ENCODE measurements at places on chromosomes 1 and 21.
A peak's percentile ranks its signal among the peaks of the same experiment; 100 is the strongest.

DNA sequence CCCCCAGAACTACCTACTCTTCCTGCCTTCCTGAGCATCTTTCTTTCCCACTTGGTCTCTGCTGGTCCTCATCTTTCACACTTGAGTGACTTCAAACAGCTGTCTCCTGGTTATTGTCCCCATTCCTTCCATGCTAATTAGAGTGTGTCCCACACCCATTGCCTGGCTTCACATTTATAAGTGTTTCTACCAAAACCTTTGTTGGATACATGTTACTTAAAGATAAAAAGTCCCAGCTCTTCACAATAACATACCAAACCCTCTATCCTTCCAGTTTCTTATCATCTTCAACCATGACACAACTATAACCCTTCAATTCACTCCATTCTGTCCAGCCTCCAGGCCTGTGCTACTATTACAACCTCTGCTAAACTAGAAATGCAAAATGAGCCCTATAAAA lies 41.0 kb downstream of the VCAM1 start:
- DNase-seq = no peak

DNA sequence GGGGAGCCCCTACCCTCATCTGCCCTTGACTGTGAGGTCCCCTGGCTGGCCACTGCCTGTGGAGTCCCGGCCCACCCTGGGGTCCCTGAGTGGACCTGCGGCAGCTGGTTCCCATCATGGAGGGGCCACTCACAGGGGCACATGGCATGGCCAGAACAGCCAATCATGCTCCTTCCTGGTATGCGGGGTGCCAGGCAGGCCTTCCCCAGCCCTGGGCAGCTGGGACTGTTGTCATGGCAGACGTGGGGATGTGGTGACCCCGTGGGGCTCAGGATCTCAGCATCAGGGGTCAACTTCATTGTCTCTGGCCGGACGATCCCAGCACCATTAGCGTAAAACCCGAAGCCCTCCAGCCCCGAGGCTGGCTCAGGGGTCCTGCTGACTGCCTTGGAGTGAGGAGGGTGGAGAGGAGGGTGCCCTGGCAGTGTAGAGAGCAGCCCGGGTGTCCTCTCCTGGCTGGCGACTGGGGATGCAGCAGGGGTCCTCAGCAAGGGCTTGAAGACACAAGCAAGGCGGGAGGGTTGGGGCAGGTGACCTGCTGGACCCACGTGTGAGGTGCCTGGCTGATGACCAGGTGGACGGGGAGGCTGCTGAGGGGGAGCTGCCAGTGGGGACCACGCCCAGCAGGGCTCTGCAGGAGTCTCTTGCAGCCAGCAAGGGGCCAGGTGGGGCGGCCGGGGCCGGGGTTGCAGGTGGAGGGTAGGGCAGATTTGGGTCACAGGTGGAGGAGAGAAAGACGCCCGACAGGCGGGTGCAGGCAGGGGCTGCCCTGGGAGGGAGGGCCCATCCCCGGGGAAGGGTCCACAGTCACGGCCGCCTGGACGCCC lies 45.1 kb downstream of the TRIM11 start:
- DNase-seq = no peak

GRCh38 chr1:212623603-212624002 lies 15.0 kb downstream of the ATF3 start:
- no peak for DNase-seq

DNA sequence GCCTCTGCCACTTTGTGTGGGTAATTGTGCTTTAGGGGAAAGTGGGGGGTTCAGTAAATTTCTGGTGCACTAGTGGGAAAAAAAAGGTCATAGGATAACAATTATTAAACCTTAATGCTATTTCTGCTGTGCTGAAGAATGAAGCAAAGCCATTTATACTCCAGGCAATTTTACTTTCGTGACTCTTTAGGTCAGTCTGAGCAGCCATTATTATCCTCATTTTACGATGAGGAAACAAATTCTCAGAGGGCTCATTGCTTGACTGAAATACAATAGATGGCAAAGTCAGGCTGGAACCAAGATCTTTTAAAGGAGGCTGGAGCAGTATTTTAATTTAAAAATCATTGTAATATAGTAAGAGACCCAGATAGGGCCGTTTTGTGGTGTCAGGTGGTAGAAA lies 248.0 kb downstream of the GREM2 start:
- no peak for DNase-seq

DNA sequence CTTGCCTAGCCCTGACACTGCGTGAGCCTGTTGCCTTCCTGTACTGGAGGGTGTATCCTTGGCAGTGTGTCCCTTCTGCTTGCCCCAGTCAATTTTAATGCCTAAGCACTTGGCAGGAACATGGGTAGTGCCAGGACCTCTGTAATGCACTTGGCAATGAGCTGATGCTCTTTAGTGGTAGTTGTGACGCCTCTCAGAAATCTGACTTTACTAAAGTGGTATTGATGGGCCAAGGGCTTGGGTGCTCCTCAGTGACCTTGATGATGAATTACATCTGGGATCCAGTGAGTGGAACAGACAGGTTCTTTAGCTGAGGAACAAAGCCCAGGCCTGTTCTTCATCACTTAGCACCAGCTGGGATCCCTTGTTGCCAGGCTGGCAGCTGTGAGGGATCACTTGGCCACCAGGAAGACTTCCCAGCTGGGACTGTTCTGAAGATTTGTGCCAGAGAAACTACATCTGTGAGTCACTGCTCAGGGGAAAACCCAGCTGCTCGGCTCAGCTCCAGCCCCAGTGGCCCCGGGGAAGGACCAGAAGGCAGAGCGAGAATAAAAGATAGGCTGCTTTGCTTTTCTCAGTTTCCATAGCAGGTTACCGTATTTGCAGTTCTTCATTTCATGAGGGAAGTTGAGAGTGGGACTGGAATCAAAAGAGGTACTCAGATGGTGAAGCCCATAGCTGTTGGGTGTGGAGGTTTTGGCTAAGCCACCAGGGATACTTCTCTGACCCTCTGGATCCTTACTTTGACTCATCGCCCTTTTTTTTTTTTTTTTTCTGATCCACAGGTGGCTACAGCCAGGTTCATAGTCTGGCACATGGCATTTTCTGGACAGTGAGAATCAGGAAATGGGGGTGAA lies 28.5 kb upstream of the KCNA2 start:
- DNase-seq = peak; percentile 15

DNA sequence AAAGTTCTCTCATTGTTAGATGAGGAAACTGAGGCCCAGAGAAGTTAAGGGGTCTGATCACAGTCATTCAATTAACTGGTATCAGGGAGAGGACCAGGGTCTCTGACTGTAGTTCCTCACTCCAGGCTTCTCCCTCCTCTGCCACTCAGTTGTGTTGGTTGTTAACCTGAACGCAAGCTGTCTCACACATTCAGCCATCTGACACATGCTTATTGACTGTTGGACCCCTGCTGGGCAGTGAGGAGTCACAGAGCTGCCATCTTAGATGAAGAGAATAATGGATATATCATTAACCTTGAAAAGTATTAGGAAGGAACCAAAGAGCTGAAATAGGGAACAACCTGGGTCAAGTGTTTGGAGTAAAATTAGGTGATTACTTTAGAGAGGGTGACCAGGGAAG lies 194.8 kb downstream of the ZZZ3 start:
- DNase-seq = no peak

- DNase-seq = no peak
Measured at GRCh38 chr1:2560299-2561073, 4.3 kb downstream of the TNFRSF14 start.

GRCh38 chr1:32122151-32122550 lies 14.3 kb downstream of the KPNA6 start:
- no peak for DNase-seq

GRCh38 chr1:15212216-15212953 lies 34.6 kb upstream of the FHAD1 start:
- DNase-seq = no peak

DNA sequence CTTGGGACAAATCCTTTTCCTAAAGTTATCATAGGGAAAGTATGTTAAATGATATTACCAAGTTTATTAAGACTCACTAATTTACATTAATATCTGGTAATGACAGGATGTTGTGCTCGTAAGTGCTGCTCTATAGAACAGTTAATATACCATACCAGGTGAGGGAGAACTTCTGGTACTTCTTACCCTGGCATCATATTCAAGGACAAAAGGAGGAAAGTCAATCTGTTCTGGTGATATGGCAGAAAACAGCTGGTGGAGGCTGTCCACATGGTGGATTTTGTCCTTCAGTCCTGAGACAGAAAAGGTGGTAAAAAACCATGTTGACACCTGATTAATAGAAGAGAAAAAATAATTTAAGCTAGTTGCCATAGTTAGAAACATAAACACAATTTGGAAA lies 51.6 kb downstream of the GDAP2 start:
- no peak for DNase-seq

DNA sequence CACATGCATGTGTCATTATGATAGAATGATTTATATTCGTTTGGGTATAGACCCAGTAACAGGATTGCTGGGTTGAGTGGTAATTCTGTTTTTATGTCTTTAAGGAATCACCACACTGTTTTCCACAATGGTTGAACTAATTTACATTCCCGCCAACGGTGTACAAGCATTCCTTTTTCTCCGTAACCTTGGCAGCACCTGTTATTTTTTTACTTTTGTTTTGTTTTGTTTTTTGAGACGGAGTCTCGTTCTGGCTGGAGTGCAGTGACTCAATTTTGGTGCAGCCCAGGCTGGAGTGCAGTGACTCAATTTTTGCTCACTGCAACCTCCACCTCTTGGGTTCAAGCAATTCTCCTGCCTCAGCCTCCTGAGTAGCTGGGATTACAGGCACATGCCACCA lies 8.5 kb upstream of the S100B start:
- no peak for DNase-seq

GRCh38 chr21:45962531-45963231 lies 18.9 kb upstream of the COL6A1 start:
- DNase-seq = no peak

Data from activated CD4-positive, CD25-positive, alpha-beta regulatory T cell (primary cell).